NCI-H1436 treated with DMSO at 0.1 percent for 48 hours (cell line): ENCODE measurements at places on chromosomes 2 and 18.

DNA sequence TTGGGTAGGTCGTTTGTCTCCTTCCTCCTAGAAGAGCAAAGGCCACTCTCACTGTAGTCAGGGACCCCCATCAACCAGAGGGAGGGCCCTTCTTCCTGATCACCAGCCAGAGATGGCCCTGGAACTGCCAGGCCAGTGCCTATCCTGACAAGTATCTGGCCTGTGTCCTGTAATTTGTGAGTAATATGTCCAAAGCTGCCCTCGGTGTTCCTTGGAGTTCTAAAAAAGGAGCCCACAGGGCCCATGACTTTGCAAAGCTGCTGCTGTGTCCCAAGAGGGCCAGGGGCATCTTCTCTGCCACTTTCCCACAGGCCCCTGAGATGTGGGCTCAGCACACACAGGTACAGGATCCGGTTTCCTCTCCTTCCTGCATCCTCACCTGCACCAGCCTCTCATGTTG is 212.4 kb downstream of the SEPTIN10 start:
- DNase-seq, result no peak

GRCh38 chr2:158464426-158465281 is 7.9 kb downstream of the PKP4 start:
- peak; percentile 35 for DNase-seq

- DNase-seq, result no peak
Measured at GRCh38 chr2:107553046-107553445, 273.6 kb upstream of the RGPD4 start.

- no peak for DNase-seq
Measured at GRCh38 chr18:64403784-64404503, 255.1 kb upstream of the LINC00305 start.

- DNase-seq, result no peak
Measured at GRCh38 chr2:10826026-10826425, 13.4 kb upstream of the PDIA6 start.

GRCh38 chr2:230891064-230891463 is 26.3 kb downstream of the ITM2C start:
- no peak for DNase-seq

GRCh38 chr18:31112804-31113203 is 10.6 kb upstream of the DSC2 start:
- DNase-seq, result no peak

DNA sequence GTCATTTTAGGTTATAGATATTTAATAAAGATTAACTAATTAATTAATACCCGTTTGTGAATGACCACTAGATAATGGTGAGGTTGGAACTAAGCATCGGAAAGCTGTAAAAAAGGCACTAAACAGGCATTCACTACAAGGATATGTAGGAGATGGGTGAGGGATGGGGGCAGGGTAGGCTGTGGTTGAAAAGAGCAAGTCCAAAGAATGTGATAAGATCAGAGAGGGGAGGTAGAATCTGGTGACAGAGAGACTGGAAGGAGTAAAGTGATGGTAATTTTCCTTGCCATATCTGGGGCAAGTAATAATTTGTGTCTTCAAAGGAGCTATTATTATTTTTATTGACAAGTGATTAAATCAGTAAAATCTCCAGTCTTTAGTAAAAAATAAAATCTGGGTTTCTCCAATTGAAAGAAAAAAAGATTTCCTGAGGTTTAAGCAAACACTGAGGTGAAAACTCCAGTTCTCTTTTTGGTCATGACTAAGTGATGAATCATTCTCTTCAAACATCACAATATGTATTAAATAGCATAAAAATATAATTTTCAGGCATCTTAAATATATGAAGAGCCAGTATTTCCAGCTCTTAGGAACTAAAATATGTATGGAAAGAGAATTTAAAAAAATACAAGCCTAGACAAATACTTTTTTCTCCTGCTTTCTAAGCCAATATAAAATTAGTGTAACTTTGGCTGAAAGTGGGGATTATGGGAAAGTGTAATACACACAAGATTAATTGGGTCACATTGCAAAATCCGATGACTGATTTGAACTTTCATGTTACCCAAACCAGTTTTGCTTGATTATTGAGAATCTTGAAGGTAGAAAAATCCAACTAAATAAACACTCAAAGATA is 259.1 kb upstream of the RBMS1 start:
- DNase-seq, result no peak

GRCh38 chr18:2680216-2680792 is 24.8 kb downstream of the SMCHD1 start:
- no peak for DNase-seq

- no peak for DNase-seq
Measured at GRCh38 chr2:227394401-227394800, 6.7 kb upstream of the SCYGR1 start.

- no peak for DNase-seq
Measured at GRCh38 chr2:190984595-190984994, 29.4 kb downstream of the STAT1 start.

GRCh38 chr18:961644-962355 is 57.1 kb downstream of the ADCYAP1 start:
- no peak for DNase-seq

GRCh38 chr2:24047703-24048033 is 477 bp upstream of the WDCP start:
- DNase-seq, result no peak

DNA sequence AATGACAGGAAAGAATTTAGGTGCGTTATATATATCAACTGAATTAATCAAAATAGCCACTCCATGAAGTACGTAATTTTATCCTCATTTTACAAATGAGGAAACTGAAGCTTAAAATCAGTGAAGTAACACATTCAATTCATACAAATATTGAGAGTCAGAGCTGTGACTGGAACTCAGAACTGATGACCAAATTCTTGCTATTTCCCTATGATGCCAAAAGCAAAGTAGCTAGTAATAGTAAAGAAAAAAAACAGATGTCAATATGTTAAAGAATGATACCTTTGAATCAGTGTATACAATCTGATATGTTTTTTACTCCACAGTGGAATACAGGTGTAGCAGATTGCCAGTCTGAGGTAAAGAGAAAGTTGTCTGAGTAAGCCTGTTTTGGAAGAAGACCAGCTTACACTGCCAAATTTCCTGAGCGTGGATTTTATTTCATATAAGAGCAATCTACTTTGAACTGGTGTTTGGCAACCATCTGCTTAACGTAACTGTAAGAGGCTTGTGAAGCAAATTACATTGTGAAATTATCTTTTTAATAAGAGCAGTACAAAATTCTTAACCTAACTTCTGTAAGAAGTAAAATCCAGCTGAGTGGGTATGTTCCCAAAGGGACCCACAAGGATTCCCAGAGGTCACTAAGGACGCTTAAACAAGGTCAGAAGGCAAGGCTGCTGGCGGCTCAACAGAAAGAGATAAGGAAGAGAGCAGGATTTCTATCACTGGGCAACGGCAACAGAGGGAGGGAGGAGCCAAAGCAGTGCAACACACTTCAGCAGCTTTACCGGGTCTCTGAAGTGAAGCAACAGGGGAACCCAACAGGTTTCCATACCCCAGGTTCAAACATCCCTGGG is 85.6 kb downstream of the IKZF2 start:
- DNase-seq, result no peak

DNA sequence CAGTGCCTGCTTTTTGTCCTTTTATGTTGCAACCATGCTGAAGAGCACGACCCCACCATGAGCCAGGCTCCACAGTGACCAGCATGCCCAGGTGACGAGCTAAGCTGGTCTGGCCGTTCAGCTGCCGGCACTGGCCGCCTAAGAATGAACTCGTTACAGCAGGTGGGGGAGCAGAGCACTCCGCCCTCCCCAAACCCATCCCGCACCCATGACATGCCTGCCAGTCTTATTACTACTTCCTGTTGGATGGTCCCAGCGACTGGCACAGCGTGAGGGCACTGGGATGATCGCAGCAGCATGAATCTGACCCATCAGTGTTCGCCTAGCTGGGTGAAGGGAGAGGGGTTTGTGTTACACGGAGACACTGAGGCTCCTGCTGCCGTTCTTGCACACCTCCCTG is 11.5 kb downstream of the DIPK1C start:
- DNase-seq, result no peak

GRCh38 chr18:78977637-78978348 is 1.8 kb upstream of the SALL3 start:
- no peak for DNase-seq

- no peak for DNase-seq
Measured at GRCh38 chr18:54215069-54215468, 9.4 kb downstream of the MBD2 start.

DNA sequence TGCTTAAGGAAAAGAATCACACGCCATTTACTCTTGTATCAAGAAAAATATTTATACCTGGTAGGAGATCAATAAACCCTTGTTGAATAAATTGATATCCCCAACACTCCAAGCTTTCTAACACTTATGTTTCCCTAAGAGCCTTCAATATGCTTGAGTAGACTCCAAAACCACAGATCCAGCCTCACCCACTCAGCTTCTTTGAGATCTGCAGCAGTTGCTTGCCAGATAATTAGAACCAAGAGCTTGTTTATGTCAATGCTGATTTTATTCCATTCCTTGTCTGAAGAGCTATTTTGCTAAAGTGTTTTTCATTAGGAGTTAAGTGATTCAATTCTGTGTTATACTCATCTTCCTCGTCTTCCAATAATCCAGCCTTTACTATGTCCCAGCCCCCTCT is 26.3 kb upstream of the CRIM1 start:
- no peak for DNase-seq

- no peak for DNase-seq
Measured at GRCh38 chr2:205766779-205767359, 84.6 kb downstream of the NRP2 start.

GRCh38 chr18:1488957-1489356 is 584.3 kb downstream of the ADCYAP1 start:
- DNase-seq, result no peak

DNA sequence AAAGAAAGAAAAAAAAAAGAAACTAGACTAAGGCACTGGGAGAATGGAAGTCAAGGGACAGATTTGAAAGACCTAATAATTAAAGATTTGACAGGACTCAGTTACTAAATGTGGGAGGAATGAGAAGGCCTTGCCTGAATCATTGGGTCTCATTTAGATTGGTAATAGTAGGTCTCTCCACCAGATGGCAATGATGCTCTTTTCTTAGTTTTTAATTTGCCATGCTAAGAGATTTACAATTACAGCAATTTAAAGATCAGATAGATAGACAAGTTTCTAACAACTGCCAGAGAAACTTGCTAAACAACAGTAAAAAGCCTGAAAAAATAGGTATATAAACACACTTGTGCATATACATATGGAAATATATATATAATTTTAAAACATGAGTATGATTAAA is 153.0 kb downstream of the TMEM247 start:
- no peak for DNase-seq

DNA sequence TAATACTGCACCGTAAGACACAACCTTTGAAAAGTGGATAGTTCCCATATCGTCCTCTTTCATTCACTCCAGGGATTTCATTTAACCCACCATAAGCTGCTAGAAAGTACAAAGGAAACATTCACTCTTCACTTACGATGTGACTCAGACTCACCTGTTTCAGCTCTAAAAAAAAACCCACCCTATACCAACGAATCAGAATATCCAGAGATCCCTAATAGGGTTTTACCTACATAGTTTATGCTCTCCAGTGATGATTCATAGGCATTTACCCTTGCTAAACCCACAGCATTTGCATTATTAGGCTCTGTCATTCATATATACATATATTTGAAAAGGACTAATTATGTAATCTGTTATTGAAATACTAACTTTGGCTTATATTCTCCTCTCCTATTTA is 60.2 kb downstream of the PRPF40A start:
- DNase-seq, result no peak

GRCh38 chr2:143745060-143745459 is 615.8 kb downstream of the ARHGAP15 start:
- DNase-seq, result no peak

DNA sequence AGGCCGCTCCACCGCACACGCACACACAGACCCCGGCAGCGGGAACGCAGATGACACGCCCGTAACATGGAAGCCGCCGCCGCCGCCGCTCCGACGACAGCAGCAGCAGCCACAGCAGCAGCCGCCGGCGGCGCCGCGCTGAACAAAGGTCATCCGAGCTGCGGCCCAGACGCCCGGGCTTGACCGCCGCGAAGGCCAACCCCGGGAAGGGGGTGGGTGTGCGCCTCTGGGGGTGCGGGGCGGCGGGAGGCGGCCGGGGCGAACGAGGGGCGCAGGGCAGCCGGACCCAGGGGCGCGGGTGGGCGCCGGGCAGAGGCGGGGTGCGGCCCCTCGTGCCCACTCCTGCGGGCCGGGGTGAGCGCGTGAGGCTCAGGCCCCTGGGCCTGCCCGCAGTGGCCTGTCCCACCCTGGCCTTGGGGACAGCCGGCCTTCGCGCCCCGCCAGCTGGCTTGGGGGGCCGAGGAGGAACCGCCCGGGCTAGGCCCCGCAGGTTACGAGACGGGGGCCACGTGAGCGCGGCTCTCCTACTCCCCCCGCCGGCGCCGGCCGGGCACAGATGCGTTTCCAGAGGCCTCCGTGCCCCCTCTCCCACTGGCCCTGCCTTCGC is 1.0 kb upstream of the ZNF532 start:
- no peak for DNase-seq

DNA sequence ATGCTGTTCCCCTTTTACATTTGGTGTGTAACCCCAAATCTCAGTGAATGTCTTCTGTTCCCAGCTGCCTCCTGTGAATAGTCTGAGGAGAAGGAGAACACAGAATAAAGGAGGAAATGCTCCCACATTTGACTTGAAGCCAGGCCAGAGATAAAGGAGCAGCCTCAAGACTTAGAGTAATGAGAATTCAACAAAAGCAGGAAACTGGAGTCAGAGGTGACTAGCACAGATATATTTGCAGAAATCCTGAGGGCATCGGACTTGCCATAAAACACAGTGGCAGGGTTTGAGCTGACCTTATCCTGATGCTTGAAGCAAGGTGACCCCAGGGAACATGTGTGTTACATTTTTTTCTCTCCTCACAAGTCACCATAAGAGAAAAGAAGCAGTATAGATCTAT is 291.4 kb upstream of the RND3 start:
- no peak for DNase-seq

- no peak for DNase-seq
Measured at GRCh38 chr2:36918307-36918706, 48.0 kb downstream of the STRN start.

- no peak for DNase-seq
Measured at GRCh38 chr2:80292474-80292873, 12.1 kb downstream of the LRRTM1 start.

- no peak for DNase-seq
Measured at GRCh38 chr2:117128461-117128860, 686.0 kb upstream of the DDX18 start.

DNA sequence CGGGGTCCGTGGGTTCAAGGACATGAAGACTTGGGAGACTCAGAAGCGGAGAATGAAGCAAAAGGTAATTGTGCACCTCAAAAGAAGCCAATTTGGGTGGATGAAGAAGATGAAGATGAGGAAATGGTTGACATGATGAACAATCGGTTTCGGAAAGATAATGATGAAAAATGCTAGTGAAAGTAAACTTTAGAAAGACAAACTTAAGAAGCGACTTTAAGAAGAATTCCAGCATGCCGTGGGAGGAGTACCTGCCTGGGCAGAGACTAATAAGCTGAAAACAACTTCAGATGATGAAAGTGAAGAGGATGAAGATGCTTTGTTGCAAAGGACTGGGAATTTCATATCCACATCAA is 43.5 kb downstream of the PSTPIP2 start:
- no peak for DNase-seq

- DNase-seq, result no peak
Measured at GRCh38 chr2:102421890-102422759, 835 bp upstream of the IL18RAP start.

GRCh38 chr2:85796341-85797262 is 42.8 kb downstream of the ATOH8 start:
- DNase-seq, result no peak

- no peak for DNase-seq
Measured at GRCh38 chr18:58861353-58861752, 3.3 kb upstream of the ZNF532 start.
